ENCODE measurements at places on chromosomes 4 and X.

DNA sequence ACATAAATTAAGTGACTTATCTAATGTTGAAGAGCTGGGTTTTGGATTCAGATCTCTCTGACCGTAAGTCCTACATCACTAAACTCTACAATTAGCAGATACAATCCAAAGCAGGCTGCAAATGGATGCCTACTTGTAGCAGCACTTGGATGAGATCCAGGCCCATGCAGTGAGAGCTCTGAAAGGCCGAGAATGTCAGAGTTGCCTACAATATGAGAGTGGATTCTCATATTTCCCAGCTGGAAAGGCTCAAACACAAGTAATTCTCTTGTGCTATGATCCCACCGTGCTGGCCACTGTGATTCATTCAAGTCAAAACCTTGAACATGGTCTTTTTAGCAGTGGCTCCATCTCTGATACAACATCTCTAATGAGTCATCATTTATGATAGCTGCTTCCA, 125.4 kb upstream of the CHRDL1 start:
- no peak for DNase-seq

DNA sequence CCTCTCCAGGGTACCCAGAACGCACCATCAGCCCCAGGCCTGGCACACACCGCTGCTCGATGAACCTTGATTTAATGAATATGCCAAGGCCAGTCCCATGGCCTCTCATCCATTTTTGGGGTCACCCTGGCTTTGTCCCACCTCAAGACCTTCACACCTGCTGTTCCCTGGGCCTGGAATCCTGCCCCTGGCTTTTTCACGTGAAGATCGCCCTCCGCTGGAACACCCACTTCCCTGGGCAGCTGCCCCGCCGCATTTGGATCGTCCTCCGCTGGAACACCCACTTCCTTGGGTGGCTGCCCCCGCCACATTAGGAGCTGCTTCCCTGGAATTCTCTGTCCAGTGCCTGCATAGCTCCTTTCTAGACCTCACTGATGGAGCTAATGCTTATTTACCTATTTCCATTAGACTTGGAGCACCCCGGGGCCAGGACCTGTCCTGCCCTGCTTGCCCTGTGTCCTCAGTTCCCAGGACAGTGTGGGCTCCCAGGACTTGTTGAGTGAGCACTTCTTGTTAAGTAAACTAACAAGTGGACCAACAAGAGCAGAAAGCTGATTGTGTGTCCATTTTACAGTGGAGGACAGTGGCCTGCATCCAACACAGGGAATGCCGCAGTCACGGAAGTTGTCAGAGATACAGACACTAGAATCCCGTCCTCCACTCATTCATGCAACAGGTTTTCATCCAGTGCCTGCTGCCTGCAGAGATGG, 12.5 kb downstream of the BLOC1S4 start:
- DNase-seq: no peak

GRCh38 chr4:85399270-85399669, 75.7 kb upstream of the ARHGAP24 start:
- no peak for DNase-seq

- no peak for DNase-seq
Observed at GRCh38 chr4:169663402-169663801, 43.0 kb downstream of the CLCN3 start.

DNA sequence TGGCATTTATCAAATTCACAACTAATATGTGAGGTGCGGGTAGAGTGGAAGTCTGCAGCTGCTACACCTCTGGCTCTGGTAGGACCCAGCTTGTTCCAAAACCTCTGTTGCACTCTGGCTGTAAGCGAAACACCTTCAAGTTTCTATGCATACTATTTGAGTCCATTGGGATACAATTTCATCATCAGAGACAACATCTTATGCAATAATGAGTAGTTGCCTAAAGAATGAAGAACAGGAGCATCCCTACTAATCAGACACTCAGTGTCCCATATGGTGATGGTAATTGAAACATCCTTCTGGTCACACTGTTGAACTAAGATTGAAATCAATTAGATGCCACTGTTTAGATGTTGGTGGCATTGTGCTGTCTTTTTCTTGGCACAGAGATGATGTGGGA, 178.4 kb downstream of the MGST2 start:
- no peak for DNase-seq

- no peak for DNase-seq
Observed at GRCh38 chr4:149702414-149703293, 113.0 kb downstream of the IQCM start.

GRCh38 chr4:132026166-132026565, 1122.9 kb upstream of the PCDH10 start:
- no peak for DNase-seq

DNA sequence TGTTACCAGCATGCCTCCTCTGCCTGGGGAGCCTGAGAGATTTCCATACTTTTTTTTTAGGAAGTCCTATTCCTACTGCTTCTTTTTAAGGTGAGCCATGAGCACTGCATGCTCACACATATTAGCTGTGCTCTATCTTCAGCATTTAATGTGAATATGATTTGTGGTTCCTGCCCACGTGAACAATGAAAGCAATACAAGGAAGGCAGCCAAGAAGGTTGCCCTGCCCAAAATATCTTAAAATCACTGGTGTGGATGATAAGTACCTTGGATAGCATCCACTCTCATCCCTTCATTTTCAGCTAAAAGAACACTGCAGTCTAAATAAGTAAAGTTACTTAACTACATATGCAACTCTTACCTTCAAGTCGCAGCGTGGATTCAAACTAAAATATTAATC, 607.5 kb downstream of the PACRGL start:
- DNase-seq: no peak

- DNase-seq: no peak
Observed at GRCh38 chrX:155886409-155886808, 5.3 kb downstream of the VAMP7 start.

DNA sequence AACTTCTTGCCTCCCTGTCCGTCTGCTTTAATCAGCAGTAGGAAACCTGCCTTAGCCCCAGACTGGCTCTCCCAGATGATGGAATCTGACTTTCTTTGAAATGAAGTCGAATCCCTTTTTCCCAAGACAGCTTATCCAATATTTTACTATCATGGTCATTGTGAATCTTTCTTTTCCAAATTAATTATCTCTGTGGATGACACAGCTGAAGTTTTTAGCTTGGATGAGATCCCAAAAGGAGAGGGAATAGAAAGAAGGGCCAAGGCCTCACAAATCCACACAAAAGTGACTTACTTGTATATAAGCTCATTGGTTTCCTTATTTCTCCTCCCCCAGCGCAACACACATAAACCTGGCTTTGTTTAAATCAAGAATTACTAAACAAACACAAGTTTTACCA, 100.6 kb downstream of the RASL11B start:
- DNase-seq: no peak

DNA sequence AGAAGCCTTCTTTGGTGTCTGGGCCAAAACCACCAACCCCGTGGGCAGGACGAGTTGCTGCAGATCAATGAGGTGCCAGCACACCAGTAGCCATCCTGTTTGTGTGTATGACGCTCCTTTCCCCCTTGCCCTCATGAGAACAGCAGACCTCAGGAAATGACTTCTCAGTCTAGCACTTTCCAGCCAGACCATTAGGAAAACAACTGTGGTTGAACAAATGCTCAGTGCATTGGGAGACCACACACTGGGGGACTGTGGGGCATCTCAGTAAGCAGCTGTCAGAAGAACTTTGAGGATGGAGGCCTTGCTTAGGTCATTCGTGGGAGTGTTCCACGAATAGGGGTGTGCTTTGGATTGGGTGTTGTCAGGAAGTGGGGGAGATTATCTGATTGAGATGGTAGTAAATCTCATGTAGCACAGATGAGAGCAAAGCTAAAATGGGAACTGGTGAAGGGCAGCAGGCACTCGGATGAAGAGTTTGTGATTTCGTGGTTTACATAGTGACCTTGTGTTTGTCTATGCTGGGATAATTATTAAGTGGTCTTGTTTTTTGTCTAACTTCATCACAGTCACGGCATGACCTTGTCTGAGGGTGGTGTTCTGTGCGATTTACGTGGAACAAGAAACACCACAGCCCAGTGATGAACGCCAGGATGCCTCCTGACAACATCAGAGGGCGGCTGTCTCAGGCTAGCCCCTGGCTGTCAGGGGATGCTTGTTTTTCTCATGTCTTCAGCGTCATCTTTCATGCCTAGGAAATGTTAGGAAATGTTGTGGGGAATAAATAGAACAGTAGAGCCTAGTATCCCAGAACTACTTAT, 70.1 kb downstream of the USP46 start:
- no peak for DNase-seq

GRCh38 chrX:66000628-66001272, 39.1 kb downstream of the VSIG4 start:
- DNase-seq: no peak

- DNase-seq: no peak
Observed at GRCh38 chr4:119667802-119668201, 39.2 kb upstream of the PDE5A start.

DNA sequence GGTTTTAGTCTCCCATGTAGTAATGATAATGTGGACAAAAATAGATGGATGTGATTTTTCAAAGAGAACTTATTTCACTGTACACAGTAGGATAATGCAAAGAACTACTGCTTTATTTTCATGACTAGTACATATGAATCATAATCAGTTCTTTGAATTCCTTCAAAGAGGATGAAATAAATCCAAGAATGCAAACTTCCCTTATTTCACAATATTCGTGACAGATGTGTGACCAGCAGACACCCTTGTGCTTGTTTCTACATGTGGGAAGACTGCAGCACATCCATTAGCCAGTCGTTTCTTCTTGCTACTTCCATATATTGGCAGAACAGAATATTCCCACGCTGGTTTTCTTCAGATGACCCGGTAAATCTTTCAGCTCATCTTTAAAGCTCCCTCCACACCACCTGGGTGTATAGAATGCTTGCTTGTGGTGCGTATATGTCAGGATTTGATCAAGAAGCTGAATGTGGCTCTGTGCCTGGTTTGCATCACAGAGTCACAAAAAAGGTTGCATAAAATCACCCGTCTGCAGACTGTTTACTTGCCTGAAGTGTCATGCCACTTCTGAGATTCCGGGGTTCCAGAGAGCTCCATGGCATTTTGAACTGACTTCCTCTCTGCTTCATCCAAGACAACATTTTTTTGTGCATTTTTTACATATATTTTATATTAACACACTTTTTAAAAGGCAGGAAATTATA, 47.7 kb upstream of the FAT4 start:
- DNase-seq: no peak

GRCh38 chr4:159379836-159380235, 277.0 kb downstream of the RAPGEF2 start:
- no peak for DNase-seq

DNA sequence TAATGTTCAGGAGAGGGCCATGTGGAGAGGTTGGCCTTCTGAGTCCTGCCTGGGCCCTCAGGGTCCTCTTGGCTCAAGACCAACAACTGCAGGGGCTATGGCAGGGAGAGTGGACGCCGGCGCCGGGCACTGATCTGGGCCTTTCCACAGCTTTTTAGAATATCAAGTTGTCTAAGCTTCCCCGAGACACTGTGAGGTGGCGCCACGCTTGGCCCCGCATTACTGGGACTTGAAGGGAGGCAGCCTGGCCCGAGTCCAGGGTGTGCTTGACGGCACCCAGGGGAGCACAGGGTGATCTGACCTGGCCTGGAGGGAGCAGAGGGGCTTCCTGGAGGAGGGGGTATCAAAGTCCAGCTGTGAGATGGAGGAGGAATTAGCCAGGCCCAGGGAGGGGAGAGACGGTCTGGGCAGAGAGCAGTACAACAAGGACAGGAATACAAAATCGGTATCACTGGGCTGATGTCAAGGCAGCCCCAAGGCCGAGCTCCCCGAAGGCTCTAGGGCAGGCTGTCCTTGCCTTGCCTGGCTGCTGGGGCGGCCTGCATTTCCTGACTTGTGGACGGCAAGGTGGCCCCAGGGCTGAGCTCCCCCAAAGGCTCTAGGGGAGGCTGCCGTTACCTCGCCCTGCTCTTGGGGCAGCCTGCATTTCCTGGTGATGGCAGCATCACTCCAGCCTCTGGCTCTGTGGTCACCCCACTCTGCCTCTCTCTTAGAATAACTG, 28.1 kb downstream of the ABLIM2 start:
- DNase-seq: no peak

DNA sequence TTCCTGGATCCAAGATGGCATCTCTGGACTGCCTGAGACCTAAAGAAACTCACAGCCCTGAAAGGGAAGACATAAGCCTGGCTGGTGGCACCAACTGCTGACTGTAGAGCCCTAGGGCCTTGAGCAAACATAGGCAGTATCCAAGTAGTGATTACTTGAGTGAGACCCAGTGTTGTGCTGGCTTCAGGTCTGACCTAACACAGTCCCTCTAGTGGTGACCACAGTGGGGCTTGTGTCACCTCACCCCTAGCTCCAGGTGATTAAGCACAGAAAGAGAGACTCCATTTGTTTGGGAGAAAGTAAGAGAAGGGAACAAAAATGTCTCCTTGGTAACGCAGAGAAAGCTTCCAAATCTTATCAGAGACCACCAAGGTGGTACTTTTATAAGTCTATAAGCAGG, 496.3 kb upstream of the HTR2C start:
- DNase-seq: no peak

- DNase-seq: no peak
Observed at GRCh38 chr4:124307143-124307542, 405.4 kb downstream of the ANKRD50 start.

DNA sequence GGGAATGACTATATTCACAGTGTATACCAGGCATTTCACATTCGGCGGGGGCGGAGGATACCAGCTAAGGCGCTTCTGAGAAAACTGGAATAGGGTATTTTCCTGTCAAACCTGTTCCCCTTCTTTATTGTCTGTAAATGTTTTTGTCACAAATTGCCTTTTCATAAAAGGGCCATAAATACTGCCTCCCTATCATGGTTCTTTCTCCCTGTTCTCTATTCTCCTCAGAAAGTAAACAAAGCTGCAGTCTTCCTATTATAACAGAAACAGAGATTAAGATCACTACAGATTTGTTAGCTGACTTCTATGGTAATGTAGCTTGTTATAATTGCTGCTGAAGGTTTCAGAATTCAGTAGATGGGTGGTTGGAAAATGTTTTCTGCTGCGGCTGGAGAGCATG, 32.2 kb downstream of the MID2 start:
- DNase-seq: no peak

DNA sequence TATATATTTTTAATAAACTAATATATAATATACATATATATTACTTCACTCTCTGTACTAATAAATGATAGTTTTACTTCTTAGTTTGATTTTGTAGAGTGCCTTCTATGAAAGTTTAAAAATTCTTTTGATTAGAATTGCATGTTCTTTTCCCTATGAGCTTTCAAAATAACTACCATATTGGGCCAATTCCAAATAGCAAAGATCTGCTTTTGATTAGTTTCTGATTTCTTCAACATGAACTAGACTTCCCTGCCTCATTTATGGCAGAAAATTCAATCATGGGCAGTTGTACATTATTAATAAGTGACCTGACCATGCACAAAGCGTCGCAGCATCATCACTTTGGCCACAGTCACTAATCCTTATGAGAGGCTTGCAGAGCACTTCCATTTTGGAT, 48.9 kb upstream of the TEX13A start:
- DNase-seq: no peak

GRCh38 chr4:102825261-102826091, 1.9 kb downstream of the UBE2D3 start:
- DNase-seq: peak; percentile 65
